ENCODE measurements at places on chromosomes 3 and 15.
A peak's percentile ranks its signal among the peaks of the same experiment; 100 is the strongest.

DNA sequence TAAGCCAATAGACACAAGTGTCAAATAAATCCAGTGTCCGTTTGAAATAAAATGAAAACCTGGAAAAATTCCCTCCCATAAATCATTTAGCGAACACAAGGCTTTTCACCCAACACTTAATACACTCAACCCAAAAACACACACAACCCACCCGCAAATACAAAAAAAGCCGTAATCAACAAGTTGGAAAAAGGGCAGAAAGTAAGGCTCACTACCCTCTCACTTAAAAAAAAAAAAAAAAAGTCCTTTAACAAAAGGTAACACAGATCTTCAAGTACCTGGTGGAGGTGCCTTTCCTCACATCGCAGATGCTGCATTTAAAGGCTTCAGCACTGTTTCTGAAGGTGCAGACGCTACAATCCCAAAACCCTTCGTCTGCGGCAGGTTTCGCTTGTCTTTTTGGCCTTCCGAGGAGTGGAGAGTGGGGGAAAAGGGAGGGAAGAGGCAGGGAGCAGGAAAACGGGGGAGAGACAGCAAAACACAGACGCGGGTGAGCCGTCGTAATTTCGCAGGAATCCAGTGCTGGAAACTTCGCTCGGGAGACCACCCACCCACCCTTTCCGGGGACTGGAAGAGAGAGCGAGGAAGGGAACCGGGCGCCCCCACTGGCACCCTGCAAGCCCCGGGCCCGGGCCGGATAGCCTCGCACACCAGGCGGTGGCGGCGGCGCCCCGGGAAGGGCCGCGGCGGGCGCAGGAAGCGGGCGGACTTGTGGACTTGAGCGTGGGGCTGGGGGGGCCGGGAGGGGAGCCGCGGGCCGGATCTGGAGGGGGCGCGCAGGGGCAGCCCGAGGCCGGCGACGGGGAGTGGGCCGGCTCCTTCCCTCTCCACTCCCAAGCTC lies 401.8 kb downstream of the SHQ1 start:
- no peak for DNase-seq

- no peak for DNase-seq
These were observed 314.2 kb upstream of the CBLB start for GRCh38 chr3:106182950-106183511.

DNA sequence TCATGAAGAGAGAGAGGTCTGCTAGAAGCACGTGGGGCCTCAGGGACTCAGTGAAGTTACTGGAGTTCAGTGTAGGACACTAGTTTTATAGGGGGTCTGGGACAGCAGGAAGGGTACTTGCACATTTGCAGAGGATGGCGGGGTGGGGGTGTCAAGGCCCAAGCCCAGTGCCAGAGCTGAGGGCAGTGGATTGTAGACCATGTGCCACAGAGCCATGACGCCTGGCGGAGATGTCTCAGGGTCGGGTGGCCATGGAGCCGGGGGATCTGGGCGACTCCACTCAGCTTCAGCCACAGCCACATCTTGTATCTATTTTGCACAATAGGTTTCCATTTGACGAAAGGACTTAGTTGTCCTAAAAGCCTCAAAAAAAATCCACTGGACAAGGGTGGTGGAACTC lies 50.4 kb upstream of the RGMA start:
- no peak for DNase-seq

- no peak for DNase-seq
These were observed 65.4 kb upstream of the CLDN18 start for GRCh38 chr3:137944593-137944992.

- no peak for DNase-seq
These were observed 38.0 kb downstream of the ANP32A start for GRCh38 chr15:68782589-68783161.

DNA sequence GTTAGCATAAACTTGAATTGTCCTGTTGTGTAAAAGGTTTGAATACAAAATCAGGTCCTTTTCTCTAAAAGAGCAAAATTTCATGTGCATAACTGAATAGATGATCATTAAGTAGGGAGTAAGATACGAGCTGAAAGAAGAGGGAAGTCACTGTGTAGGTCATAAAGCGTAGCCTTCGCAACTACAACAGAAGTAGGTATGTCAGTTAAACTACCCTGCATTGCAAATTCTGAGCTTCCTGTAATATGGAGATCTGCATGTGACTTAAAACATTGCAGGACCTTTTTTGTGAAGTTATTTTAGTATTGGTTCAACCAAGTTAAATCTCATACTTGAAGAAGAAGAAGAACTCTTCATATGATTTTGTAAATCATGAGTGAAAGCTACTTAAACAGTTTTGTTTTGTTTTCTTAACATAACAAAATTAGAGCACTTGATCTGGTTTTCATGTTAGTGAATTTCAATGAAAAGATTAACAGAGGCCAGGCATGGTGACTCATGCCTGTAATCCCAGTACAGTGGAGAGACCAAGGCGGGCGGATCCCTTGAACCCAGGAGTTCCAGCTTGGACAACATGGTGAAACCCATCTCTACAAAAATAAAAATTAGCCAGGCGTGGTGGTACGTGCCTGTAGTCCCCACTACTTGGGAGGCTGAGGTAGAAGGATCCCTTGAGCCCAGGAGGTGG lies 26.4 kb downstream of the ARMC8 start:
- DNase-seq: no peak

- no peak for DNase-seq
These were observed 167.2 kb upstream of the KCNMB2 start for GRCh38 chr3:178369006-178369405.

GRCh38 chr3:177196008-177196455 lies 1.2 kb downstream of the TBL1XR1 start:
- no peak for DNase-seq

GRCh38 chr15:40421246-40422157 lies 15.9 kb downstream of the IVD start:
- peak; percentile 85 for DNase-seq

- no peak for DNase-seq
These were observed 151.4 kb downstream of the KLF13 start for GRCh38 chr15:31477851-31478701.

DNA sequence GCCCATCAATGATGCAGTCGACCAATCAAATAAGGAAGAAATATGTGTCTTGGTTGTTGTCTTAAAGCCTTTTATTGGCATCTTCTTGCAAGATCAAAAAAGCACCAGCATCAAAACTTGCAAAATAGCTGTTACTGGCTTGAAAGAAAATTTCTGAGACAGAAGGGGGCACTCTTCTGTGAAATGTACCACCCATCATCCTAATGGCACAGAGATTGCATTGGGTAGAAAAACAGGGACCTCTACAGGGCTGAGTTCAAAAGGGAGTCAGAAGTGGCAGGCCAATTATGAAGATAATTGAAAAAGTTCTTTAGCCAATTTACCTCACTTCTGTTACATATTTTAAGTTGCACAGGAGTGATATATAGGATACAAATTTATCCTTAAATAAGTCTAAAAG lies 122.3 kb upstream of the GPR149 start:
- no peak for DNase-seq

DNA sequence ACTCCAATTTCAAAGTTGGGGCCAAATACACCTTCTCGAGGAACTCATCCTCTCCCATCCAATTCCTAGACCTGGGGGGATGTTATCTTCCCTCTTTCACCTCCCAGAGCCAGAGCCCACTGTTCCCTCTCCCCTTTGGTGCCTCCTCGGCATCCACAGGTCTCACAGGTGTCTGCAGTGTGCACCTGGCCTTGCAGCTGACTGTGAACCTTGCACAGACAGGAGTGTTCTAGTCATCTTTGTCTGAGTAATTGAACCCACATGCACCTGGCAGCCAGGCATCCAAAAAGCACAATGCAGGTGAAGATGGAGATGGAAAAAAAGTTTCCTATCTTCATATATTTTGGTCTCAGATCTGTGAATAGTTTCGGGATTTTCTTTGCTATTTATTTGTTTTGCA lies 30.8 kb downstream of the PCOLCE2 start:
- no peak for DNase-seq

DNA sequence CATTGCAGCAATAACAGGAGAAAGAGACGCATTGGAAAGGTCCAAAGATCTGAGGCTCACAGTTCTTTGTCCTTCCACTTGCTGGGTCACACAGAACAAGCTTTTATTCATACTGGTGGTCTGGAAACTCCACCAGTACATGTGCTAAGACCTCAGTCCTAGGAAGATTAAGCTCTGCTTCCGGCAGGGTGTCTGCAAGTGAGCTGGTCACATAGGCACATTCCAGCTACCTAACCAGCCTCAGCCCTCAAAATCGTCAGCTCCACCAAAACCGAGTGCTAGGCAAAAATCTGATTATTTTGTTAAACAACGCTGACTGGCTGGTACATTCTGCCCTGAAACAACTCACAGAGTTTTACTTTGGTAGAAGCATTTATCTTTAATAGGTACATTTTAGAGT lies 2.2 kb downstream of the ZBED2 start:
- DNase-seq: no peak

- peak; percentile 72 for DNase-seq
These were observed 60.0 kb downstream of the PIK3CB start for GRCh38 chr3:138774529-138775253.

DNA sequence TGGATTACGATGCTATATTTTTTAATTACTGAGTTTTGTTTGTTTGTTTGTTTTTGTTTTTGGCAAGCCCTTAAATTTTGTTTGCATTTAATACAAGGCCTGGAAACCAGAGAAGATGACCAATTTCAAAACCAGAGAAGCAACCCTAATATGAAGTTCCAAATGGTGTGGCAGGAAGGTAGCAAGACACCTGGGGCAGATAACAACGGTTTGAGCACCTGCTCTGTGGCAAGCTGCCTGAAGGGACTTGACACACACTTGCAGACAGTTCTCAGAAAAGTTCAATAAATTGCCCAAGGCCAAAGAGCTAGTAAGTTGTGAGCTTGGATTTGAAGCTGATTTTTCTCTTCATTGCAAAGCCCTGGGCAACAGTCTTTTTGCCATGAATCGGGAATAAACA lies 151.2 kb upstream of the UBE2E1 start:
- no peak for DNase-seq

GRCh38 chr15:51203797-51204196 lies 109.1 kb upstream of the TNFAIP8L3 start:
- no peak for DNase-seq

DNA sequence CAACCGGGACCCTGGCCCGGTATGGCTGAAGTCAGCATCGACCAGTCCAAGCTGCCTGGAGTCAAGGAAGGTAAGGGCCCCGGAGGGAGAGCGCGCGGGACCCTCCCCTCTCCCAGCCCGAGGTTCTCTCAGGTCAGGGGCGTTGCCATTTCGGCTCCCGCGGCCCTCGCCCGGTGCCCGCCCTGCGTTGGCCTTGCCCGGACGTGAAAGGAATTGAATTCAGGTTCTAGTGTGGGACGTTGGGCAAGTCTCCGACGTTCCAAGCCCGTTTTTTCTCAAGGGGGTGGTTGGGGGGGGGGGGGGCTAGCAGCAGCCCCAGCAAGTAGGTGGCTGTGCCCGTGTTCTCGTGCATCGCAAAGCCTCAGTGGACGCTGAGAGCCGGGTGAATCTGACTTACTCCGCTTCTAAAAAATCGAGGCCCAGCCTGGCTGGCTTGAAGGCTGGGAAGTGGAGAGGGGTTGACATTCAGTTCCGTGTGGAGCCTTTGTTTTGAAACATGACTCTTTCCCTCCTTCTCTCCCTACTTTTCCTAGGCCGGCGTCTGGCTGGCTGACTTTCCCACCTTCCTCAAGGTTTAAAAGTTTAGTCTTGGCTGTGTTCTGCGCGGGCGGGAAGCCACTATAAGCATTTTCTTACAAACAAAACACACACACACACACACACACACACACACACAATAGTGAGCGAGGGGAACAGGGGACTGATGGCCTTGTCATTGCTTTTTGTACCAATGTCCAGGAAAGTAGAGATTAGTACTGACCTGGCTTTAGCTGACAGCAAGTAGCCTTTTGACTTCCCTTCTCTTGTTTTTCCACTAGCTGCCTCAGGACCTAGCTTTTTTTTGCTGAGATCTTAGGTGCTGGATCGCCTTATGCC lies at the start of gene UTS2B:
Gene UTS2B (minus strand): TSS at position 873 of the 876 bp plus-strand sequence. CDS start 48,337 bp downstream, outside the sequence.
- DNase-seq: peak; percentile 55

All from hepatic stellate cell (primary cell).